ENCODE measurements at places on chromosomes 5 and 9.

- DNase-seq = no peak
Measured at GRCh38 chr5:140481758-140482157, 65.7 kb upstream of the EIF4EBP3 start.

DNA sequence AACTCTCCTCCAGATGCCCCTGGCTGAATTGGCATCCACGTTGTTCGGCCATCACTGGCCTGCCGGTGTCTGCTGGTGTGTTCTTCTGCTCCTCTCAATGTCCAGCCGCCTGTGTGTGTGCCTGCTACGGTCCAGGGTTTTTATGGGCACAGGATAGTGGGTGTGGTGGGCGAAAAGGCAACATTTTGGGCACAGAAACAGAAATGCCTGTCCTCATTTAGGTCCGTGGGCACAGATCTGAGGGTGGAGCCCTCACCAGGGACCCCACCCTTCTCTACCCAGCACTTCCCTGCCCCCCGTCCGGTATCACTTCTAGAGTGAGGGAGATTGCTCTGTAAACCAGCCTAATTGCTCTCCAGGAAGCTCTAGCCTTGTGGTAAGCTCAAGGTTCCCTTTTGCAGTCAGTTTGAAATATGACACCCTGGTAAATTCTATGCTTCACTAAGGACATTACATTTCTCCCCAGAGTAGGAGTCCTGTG lies 410.1 kb downstream of the MAT2B start:
- peak; percentile 78 for DNase-seq

DNA sequence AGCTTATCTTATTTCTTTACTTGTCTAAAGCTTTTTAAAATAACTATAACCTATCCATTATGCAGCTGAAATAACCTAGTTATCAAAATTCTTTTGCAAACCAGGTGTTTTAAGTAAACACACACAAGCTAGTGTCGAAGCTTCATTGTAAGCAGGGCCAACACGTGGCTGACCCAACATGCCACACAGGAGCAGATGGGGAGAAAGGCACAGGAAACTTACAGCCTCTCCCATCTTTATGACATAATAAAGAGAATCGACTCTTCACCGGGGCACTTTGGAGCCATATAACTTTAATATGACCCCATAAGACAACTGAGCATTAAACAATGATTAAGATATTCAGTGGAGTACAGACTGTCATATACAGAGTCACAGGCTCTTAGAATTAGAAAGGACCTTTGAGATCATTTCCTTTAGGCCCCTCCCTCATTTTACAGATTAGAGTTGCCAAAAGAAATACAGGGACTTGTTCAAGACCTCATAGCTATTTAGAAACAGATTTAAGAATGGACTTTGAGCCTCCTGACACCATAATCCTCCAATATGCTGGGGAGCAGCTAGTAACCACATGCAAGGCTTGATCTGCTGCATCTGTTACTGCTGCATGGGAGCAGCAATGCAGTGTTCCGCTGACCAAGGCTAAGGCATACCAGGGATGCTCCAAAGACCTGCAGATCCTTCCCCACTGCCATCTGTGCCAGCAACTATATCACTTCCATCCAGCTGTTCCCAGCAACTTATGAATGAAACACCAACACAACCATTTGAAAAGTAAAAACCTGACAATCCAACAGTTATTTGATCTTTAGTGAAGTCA lies 75.4 kb downstream of the RASEF start:
- no peak for DNase-seq

DNA sequence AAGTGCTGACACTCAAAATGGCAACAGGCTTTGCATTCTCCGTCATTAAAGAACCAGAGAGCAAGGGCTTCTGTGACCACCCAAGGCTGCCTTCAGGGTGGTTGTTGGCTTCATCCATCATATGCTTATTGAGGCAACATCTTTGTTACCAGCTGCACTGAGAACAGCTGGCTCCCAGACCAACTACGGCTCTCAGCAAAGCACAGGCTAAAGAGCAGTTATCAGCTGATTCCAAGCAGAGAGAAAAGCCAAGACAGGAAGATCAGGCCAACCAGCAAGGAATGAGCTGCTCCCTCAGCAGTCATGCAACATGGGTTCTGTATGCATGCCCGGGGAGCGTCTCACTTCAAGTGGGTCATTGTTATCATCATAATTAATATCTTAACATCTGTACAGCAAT lies 358.9 kb downstream of the ACTL7B start:
- DNase-seq = no peak

DNA sequence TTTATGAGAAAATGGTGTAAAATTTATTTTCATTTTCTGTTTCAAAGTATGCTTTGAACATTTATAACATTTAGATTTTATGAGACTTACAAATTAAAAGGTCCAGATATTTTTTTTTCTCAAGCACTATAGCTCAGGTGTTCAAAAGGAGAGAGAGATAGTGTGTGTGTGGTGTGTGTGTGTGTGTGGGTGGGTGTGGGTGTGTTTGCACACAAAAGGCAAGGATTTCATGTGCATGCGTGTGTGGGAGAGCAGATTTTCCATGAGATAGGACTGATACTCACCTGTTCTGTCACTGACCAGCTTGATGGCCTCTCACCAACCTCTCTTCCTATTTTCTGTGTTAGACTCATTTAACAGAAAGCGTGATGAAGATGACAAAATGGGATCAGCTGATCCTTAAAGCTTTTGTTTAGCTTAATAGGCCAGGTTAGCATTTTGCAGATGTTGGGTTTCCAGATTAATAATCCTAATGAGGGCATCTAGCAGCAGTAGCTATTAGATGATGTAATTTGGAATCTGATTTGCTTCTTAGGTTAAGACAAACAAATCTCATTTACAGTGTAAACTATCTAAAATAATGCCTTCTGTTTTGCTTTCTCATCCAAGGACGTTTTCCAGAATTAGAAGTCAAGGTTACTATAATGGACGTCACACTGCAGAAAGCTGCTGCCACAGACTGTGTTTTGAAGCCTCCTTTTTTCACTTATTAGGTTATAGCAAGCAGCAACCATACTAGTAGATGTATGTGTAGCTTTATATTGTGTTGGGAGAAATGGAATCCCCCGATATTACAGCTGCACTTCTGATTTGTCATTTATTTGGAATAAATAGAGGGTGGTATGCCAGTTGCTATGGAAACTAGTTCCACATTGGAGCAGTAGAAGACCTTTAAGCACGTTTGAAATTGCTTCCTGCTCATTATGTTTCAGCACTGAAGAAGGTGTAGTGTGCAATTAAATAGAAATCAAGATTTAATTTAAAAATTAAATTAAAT lies 355.6 kb downstream of the TAF11L14 start:
- DNase-seq = no peak

- no peak for DNase-seq
Measured at GRCh38 chr5:62695274-62695673, 116.7 kb downstream of the LRRC70 start.

DNA sequence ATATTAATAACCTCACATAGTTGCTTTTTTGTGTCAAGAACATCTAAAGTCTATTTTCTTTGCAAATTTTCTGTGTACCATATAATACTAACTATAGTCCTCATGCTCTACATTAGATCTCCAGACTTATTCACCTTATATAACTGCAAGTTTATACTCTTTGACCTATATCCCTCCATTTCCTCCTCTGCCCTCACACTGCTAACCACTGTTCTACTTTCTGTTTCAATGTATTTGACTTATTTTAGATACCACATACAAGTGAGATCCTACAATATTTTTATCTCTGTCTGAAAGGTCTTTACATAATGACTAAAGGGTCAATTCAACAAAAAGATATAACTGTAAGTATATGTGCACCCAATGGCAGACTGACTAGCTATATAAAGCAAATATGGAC lies 789.7 kb upstream of the ZNF608 start:
- no peak for DNase-seq

GRCh38 chr5:41524174-41524573 lies 13.8 kb upstream of the PLCXD3 start:
- DNase-seq = no peak

DNA sequence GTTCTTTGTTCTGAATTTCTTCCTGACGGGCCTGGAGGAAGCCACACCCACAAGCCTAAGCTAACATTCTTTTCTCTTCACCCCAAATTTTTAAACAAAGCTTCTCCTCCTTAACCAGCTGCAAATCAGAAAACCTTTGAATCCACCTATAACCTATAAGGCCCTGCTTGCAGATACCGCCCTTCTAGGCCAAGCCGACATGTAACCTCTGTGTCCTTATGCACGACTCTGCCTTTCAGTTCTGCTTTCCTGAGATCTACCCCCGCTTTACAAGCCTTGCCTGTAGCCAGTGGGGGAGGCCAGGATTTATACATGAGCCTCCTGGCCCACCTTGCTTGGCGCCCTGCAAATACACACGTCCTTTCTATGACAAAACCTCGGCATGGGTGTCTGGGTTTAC lies 19.3 kb downstream of the BRD9 start:
- no peak for DNase-seq

GRCh38 chr5:55517804-55518203 lies 17.0 kb downstream of the PLPP1 start:
- no peak for DNase-seq

DNA sequence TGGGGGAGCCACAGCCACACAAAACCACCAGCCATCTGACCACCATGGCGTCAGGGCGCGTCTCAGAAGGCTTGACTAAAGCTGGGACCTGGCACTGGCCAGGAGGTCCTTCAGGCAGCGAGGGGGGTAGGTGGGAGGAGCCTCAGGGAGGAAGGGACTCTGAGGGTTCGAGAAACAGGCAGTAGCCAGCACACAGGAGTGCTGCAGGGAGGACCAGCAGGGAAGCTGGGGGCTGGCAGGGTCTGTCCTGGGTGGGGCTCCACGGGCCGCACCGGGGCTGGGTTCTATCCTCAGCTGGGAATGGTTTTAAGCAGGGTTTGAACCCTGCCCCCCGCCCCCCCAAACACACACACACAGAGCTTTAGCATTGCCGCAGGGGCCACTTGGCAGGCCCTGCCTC lies 7.4 kb downstream of the FAM163B start:
- DNase-seq = no peak

- DNase-seq = no peak
Measured at GRCh38 chr5:137129886-137130680, 369.0 kb downstream of the SPOCK1 start.

- no peak for DNase-seq
Measured at GRCh38 chr5:52684051-52684450, 103.7 kb upstream of the ITGA1 start.

DNA sequence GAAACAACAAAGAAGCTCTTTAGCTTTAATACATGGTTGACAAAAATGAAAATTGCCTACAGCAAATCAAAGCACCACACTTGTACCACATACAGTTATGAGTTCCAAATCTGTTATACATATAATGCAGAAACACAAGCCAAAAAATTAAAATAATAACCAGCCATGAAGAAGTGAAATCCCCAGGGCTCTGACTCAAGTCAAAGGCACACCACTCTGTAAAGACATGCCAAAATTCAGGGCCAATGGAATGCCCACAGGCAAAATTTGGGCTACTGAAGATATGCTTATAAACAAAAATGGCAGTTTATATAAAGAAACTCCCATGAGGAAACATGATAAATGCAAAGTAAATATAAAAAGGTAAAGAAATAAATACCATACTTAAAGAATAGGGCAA lies 29.0 kb downstream of the THBS4 start:
- DNase-seq = no peak

DNA sequence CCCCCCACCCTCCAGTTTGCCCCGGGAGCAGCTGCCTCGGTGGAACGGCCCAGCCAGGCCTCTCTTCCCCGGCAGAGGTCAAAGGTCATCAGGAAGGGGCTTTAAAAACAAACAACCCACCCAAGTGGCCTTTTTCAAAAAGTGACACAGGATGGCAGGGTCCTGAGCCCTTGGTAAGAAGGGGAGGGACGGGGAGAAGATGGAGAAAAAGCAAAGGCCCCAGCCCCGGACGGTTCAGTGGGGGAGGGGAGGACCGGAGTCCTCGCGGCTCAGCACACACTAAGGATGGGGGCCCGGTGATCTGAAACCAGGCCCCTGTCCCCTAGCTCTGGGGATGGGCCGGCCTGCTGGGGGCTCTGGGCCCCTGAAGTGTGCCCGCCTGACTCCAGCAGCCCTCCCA lies 1.1 kb downstream of the PRRX2 start:
- no peak for DNase-seq

DNA sequence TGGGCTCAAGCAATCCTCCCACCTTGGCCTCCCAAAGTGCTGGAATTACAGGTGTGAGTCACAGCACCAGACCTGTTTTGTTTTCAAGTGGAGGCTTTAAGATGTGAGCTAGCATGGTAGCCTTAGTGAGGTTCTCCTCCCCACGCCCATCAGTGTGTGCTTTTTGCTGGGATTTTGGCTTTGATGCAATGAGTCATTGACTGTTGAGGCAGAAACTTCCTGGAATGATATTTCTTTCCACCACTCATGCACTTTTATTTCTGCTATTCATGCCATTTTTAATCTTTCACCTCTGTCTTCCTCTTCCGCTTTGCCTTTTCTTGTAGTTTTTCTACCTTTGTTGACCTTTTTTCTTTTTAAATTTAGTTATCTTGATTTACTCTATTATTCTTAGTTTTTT lies 4.2 kb upstream of the NFIL3 start:
- peak; percentile 66 for DNase-seq

- DNase-seq = no peak
Measured at GRCh38 chr5:139363937-139364336, 19.2 kb downstream of the SLC23A1 start.

- DNase-seq = no peak
Measured at GRCh38 chr9:11092974-11093373, 480.2 kb upstream of the PTPRD start.

- DNase-seq = no peak
Measured at GRCh38 chr5:74282490-74282889, 358.0 kb downstream of the ENC1 start.

DNA sequence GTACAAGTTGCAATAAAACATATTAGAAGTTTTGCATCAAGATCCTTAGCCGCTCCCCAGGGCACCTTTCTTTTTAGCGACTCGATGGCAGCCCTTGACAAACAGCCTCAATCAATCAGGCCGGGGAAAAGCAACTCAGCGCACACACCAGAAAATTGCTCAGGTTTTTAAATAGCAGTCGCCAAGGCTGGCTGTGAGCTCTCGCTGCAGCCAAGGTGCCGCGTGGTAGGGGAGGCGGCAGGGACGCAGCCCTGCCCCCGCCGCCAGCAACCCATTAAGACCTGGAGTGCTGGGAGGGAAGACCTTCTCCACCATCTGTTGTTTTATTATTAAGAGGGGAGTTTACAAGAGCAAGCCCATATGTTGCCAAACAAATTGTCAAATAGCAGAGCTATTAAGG lies 22.6 kb downstream of the ASS1 start:
- no peak for DNase-seq

DNA sequence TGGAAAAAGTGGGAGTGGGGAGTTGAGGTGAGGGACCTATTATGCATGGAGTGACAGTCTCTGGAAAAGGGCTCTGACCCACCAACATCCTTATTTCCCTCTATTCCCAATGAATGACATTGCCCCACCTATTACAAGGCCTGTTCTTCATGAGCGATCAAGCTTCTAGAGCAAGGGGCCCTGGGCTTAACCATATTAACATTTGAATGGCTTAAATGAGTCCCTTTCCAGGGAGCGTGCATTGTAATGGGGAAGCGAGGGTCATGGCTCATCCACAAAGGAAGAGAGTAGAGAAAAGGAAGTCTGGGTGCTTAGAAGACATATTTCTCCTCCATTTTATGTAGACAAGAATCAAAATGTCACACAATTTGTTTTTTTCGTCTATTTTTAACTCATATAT lies 255.5 kb downstream of the CAAP1 start:
- DNase-seq = no peak

Measured in SW480 (cell line).